NCI-H524 (cell line): ENCODE measurements at places on chromosomes 12 and 14.
A peak's percentile ranks its signal among the peaks of the same experiment; 100 is the strongest.

GRCh38 chr14:47277703-47278102 is 397.7 kb downstream of the MDGA2 start:
- no peak for DNase-seq

DNA sequence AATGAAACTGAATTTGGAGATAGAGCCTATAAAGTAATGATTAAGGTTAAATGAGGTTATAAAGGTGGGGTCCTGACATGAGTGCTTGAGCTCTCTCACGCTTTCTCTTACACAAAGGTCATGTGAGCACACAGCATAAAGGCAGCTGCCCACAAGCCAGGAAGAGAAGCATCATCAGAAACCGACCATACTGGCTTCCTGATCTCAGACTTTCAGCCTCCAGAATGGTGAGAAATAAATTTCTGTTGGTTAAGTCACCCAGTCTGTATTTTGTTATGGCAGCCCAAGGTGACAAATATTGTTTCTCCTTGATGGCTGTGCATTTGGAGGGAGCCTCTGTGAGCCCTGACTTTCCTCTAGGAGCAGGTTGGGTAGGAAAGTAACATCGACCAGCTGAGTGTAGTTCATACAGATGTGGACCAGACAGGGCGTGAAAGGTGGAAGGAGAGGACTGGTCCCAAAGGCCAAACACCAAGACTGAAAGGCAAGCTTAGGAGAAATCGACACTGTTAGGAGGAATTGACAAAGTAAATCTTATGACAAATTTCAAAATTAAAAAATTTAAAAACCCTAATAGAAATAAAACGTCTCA is 97.6 kb upstream of the SLC38A2 start:
- no peak for DNase-seq

GRCh38 chr12:72631926-72632685 is 359.9 kb downstream of the TRHDE start:
- peak; percentile 37 for DNase-seq

GRCh38 chr12:63301311-63301710 is 150.3 kb upstream of the AVPR1A start:
- DNase-seq, result no peak

DNA sequence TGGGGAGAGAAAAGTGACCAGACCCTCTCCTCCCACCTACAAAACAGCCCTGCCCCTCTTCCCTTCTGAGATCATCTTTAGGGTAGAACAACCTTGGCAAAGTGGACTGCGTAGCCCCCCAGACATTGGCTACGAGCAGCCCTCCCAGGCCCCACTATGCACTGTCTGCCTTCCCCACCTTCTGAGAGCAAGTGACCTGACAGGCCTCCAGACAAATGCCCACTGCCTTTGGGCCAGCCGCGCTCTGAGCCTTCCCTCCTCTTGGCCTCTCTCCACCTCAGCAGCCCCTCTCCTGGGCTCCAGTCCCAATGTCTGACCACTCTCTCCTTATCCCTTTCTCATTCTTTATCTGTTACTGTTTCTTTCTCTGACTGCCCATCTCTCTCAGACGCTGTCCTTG is 46.5 kb upstream of the CCND2 start:
- DNase-seq, result no peak

- DNase-seq, result no peak
Measured at GRCh38 chr12:105338966-105339365, 8.5 kb downstream of the C12orf75 start.

DNA sequence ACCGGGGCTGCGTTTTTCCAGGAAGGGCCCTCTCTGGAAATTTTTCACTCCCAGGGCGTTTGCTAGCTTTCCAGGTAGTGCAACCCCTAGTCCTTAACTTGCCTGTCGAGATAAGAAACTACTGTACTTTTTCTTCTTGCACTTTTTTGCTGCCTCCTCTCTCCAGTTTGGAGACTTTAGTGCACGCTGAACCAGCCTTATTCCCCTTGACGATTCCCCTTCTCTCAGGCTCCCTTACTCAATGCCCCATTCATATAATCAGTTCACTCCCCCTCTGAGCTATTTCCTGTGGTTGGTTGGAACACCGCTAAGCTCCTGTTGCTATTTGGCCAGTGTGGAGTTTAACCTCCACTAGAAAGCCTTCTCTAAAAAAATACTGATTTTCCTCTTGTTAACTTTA is 682 bp downstream of the CREBL2 start:
- DNase-seq, result no peak

DNA sequence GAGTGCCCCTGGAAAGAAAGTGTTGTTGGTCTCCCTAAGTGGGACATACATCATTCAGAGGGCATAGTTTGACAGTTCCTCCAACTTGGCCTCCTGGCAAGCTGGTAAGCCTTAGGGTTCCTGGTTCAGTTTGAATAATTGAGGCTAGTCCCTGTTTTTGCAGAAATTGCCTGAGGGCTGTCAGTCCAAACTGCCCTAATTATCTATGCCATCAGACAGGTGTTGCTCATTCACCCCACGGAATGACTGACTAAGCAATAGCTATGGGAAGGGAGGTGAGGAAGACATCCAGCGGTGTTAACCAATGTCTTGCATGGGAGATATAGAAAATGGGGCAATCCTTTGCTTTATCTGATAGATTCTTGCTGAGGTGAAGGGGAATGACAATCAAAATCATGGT is 37.6 kb downstream of the SPTSSA start:
- DNase-seq, result no peak

- DNase-seq, result no peak
Measured at GRCh38 chr14:52355526-52355925, 41.4 kb downstream of the PTGER2 start.

DNA sequence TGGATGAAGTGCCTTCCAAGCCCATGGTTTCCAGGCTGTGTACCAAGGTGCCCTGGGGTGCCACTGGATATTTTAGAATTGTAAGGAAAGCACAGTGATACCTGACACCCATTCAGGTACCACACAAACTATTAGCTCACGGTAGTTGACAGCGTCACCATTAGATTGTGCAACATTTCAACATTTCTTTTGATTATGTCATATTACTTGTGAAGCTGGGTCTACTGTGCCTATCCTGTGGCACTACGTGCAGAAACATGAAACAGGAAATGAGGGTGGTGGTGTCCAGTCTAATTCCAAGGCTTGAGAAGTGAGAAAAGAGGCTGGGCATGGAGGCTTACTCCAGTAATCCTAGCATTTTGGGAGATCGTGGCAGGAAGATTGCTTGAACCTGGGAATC is 75.5 kb upstream of the CPM start:
- no peak for DNase-seq

GRCh38 chr14:23183158-23183470 is 346 bp downstream of the SLC7A8 start:
- no peak for DNase-seq

DNA sequence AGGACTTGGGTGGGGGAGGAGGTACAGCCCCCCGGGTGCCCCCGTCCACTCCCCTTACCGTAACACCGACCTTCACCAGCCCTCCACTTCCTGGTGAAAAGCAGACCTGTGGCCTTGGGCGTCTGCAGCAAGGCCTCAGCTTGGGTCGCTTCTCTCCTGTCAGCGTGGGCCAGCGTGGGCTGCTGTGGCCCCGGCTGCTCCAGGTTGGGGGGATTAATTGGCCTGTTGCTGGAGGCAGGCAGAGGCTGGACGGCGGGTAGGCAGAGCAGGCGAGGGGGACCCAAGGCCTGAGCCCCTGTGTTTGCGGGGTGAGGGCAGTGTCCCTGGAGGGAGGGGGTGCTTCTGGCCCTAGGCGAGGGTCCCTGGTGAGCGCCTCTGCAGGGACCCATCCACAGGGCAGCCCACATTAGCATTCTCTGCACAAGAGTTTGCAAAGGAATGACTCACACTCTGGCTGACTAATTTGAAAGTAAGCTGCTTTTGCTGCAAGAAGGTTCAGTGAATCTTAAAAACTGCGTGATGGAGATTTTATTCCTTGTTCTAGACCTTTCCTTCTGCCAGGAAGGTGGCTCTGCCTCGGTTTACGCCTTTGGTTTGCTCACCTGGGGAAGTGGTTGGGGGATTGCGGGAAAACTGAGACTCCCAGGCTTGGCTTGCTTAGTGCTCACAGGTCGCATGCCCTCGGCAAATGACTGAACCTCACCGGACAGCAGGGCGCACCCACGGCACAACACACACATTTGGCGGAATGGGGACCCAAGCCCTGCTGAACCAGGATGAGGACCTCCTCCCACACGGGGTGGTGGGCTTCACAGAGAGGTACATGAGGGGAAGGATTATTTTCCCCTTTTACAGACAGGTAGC is 37.9 kb upstream of the DLK1 start:
- no peak for DNase-seq

GRCh38 chr14:31096255-31096654 is 70.1 kb upstream of the STRN3 start:
- no peak for DNase-seq

GRCh38 chr12:114702462-114702861 is 18.5 kb upstream of the TBX3 start:
- DNase-seq, result no peak

DNA sequence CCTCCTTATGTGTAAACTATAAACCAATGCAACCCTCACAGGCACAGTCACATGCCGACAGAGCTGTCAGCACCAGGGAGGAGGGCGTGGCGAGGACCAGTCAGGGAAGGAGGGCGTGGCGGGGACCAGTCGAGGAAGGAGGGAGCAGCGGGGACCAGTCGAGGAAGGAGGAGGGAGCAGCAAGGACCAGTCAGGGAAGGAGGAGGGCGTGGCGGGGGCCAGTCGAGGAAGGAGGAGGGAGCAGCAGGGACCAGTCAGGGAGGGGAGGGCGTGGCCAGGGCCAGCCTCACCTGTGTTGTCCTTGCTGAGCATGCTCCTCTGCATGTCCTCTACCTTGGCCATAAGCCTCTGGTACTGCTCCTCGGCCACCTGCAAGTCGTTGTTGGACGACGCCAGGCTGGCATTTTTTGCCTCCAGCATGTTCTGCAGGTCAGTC is 24.2 kb downstream of the GOLGA3 start:
- no peak for DNase-seq

GRCh38 chr12:19130224-19131024 is 891 bp downstream of the PLEKHA5 start:
- DNase-seq, result peak; percentile 47

DNA sequence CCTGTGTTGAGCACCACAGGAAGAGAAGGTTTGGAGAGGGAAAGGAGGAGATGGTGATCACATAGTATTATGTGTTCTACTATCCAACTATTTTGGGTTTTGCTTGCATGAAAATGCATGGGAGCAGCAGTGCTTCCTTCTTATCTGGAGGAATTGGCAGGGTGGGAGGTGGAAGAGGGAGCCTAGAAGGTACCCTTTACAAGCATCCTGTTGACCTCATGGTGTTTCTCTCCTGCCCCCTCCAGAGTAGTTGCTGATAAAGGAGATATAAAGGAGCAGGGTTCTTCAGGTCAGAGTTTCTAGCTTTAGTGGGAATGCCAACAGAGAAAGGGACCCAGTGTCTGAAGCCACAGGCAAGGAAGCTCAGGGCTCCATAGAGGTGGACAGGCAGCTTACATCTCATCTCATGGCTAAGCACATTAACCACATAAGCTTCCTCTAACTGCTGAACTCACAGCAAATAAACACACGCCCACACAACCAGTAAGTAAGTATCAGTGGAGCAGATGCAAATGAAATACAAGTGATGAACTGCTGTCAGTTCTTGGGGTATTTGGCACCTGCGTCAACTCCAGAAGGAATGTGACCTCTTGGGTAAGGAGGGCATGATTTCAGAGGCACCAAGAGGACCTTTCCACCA is 174.2 kb upstream of the SLC38A2 start:
- DNase-seq, result no peak

GRCh38 chr14:89134640-89135039 is 282.4 kb downstream of the FOXN3 start:
- DNase-seq, result no peak

DNA sequence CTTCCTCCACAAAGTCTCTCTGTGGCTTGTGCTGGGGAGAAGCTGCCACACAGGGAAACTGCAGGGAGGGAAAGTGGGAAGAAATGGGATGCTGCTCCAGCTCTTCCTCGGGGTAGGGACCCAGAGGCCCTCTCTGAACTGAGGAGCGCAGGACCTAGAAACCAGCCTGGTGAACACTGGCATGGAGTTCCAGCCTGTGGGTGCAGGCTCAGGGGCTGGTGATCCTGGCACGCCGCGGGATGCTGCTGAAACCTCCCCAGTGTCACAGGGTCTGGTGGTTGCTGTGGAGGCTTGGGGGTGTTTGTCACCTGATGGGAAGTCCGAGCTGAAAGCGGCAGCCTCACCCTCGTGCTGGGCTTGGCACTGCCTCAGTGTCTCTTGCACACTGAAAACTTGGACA is 5.2 kb upstream of the KRT75 start:
- no peak for DNase-seq

- no peak for DNase-seq
Measured at GRCh38 chr12:106249411-106250135, 1.8 kb upstream of the CKAP4 start.

- no peak for DNase-seq
Measured at GRCh38 chr14:20391505-20391904, 21.8 kb downstream of the TEP1 start.

- DNase-seq, result no peak
Measured at GRCh38 chr12:104694711-104695110, 238.0 kb downstream of the CHST11 start.

DNA sequence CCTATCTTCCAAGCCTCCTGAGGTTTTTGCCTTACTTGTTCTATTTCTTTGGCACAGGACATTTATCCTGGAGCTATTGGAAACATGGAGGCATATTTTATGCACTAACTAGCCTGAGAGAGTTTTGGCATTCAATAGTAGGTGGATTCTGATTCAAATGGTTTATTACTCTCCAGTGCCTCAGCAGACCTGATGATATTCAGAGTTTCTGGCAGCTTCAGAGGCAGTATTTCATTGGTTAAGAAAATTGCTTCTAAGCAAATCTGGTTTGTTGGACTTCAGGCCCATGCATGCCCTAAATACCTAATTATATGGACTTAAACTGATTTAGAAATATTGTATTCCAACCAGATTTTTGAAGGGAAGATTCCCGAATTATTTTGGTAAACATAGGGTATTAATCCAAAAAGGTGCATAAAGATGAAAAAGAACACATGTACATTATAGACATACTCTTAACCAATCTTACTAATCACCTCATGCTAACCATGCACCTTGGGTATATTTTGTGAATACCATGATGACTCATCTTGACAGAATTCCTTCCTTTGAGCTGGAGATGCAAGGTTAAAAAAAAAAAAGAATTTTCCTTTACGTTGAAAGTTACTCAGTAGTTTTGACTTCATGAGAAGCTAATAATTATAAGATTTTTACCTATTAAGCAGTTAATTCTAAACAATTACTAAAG is 44.3 kb upstream of the KTN1 start:
- DNase-seq, result no peak

- peak; percentile 13 for DNase-seq
Measured at GRCh38 chr12:12660201-12660600, 35.8 kb downstream of the GPR19 start.

GRCh38 chr12:107512391-107512790 is 173.2 kb upstream of the PWP1 start:
- no peak for DNase-seq

DNA sequence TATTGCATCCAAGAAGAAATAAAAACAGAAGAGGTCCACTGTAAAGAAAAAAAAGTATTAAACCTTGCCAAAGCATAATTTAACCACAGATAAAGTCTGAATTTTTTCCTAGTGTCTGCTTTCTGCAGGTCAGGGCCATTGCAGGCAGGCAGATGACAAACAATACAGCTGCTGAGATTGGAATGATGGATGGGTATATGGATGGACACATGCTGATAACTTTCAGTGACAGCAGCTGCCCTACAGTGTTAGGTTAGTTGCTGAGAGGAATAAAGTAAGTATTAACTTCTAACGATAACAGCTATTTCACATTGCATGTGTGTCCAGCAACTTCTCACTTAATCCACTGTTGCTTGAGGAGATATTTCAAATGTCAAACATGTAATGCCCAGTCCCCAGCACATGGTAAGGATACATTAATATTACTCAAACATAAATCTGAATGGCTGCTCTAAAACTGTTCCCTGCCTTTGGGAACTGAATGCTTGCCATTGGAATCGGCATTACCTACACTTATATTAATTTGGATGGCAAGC is 515.3 kb downstream of the RMST start:
- no peak for DNase-seq
